ENCODE measurements at places on chromosomes 7 and 10.

- no peak for DNase-seq
These were observed 277.5 kb upstream of the MAGI2 start for GRCh38 chr7:79730971-79731370.

DNA sequence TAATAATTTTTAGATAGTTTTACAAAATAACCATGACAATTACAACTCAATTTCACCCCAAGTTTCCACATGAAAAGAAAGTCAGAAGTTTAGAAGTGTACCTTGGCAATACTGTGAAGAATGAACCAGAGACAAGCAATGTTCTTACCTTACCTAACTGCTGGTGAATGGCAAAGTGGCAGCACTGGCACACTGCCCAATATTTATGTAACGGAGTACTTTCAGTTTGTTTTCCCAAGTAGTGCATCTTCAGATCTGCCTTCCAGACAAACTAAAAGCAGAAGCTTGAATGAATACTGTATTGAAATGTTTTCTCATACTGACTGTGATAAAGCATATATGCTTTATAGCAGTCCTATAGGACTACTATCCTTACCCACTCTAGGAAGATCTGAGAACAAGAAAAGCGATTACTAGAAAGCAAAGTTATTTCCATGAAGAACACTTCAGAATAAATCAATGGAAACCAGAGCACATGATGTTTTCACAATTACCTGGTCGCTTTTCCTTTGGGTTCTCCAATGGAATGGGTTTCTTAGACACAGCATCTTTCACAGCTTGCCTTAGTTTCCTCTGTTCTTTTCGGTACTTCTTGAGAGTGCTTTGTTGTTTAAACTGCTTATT lies 1.5 kb downstream of the NOC3L start:
- DNase-seq: no peak

- DNase-seq: no peak
These were observed 32.8 kb downstream of the NOD1 start for GRCh38 chr7:30445770-30446169.

DNA sequence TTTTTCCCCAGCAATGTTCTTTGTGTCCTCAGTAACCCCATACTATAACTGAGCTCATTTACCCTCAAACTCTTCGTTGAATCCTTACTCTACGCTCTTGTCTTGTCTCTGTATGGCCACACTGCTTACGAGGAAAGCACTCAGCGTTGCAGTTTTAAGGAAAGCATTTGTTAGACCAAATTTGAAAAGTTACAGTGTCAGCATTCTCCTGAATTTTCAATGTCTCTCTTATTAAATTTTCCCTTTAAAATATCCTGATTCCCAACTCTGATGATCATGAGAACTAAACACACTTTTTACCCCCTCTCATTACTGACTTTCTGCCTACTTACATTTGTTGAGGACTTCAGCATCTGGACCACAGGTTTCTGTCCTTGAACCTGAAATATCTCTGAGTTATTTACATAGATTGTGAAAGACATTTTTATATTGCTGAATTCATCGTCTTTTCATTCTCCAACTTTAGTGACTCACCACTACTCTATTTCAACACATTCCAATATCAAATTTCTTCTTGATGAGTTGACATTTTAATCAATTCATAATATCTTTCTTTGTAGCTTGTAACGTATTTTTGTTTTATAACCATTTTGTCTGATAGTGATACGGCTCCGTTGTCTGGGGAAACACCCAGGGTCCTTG lies 19.8 kb upstream of the VWDE start:
- no peak for DNase-seq

DNA sequence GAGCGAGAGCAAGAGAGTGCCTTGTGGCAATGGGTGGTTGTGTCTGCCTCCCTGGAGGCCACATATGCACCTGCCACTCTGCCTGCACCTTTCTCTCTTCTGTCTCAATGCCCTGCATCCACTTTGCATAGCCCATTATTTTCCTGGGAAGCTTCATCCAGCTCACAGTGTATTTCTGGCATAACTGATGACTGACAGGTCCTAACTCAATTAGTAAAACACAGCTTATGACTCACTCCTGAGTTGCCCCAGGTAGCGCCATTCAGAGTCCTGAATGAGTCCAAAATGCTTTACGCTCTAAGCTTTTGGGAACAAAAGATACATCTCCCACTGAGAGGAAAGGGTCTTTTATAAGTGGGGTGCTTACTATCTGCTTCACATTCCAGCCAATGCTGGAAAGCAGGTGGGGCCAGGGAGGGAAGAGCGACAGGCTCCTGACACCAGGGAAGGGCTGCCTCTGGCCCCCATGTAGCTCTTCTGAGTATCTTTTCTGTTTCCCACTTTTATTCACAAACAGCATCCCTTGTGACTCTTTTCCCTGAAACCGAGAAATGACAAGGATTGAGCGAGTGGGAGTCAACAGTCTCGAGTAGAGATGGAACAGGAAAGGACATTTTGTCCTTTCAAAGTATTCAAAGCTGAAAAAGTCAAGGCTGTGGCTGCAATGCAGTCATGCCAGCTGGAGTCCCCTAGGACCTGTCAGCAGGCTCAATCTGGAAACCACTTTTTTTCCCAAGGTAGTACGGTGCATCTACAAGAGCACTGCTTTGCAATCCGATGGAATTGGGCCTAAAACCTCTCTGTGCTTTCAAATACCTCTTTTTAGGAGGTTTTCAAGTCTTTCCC lies 479.3 kb upstream of the PODXL start:
- DNase-seq: no peak

DNA sequence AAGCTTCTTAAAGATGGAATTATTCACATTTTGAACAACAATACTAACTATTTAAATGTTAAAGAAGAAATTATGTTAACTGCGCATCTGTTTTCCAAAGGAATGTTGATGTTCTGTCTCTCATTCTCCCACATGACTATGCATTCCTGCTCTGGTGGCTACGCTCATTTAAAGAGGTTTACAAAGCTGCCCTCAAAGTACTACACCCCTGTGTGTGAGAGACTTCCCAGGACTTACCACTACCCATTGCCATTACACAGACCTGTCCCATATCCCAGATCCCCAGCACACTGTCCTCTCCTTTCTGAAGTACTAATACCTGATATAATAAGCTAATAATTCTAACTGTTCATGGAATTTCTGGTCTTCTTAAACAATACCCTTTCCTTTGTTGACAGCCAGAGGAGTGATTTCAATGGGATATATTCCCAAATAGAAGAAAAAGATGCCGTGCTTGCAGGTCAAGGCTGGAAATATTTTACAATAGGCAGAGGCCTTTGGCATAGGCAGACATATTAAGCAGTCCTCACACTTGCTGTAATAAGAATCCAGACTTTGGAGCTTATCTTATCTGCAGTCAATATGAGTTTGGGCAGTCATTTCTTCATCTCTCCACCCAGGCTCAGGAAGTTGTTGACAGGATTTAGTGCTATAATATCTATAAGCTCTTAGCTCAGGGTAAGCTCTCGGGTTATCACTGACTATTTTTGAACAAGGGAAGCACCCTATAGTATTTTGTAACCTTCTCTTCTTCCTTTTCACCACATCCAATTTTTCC lies 12.2 kb downstream of the LIPF start:
- no peak for DNase-seq

- no peak for DNase-seq
These were observed 4.8 kb downstream of the NUB1 start for GRCh38 chr7:151346470-151346769.

DNA sequence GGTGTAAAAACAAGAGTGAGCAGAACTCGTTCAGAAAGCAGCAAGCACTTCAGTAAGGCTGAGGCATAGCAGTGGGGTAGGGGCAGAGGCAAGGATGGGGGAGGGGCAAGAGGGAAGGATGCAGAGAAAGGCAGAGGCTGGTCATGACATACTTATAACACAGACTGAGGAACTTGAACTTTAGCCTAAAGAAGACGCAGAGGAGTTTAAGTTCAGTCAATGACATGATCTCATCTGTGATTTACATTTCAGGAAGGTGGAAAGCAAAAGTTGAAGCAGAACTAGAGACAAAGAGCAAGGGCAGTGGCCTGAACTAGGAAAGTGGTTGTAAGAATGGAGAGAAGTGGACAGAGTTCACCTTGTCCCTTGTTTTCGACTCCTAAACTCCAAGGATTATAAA lies 15.8 kb downstream of the MACC1 start:
- no peak for DNase-seq

DNA sequence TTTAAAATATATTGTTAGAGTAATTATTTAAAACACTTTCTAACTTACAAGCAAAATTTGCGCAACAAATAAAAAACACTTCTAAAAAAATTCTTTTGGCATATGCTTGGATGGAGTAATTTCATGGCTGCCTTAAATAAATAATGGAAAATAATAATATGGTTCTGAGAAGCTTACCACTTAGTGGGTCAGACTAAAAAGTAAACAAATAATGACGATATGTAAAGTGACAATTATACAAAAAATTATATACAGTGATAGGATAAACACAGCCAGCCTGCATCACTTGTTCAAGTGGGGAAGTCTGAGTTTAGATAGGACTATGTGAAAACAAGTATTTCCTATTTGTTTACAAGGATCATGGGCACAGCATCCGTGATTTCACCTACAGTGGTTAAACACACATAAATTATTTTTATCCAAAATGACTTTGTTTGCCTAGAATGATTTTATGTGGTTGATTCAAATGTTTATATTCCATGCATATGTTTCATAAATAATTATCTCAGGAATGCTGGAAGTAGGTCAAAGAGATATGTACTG lies 141.7 kb upstream of the SEMA3D start:
- DNase-seq: no peak

DNA sequence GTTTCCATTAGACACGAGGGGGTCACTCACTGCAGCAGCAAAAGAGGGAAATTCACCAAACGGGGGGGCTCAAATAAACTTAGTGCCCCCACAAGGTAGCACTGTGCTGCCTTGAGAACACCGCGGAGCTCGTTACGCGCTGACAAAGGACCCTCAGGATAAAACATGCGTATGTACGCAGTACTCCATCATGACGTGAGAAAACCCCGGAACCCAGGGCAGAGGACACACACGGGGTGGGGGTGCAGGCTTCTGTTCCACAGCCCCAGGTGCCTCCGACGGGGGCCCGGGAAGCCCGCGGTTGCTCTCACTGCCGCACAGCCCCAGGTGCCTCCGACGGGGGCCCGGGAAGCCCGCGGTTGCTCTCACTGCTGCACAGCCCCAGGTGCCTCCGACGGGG lies 232.4 kb downstream of the ZMYND11 start:
- DNase-seq: no peak

GRCh38 chr7:43192806-43193460 lies 80.5 kb downstream of the HECW1 start:
- DNase-seq: no peak

GRCh38 chr7:6709808-6710207 lies 3.1 kb upstream of the ZNF12 start:
- no peak for DNase-seq

DNA sequence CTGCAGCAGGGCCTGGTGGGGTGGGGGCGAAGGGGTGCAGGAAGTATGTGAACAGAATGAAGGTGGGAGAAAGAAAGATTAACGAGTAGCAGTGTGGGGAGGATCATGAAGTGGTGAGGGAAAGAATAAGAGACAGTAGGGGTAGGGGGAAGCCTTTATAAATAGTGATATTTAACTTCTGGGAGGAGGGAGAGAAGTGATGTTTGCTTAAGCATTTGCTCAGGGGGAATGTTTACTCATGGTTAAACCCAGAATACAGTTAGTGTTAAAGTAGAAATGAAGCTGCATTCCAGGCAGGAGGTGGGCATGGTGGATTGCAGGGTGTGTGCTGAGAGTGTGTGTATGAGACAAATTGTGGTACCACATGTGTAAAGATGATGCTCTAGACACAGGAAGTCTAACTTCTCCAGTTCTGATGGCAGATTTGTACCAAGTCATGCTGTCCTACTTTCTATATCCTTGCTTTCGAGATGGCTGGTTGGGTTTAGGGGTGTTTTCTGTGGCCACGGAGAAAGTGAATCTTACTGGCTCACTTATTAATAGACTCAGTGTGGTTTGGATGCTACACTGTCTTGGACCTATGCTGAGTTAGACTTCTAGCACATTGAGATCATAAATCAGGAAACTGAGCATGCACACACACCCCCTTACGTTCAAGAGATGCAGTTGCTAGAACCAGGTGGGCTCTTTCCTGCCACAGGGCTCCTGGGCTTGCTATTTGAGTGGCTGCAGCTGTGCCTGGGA lies 10.6 kb upstream of the DNMBP start:
- no peak for DNase-seq

DNA sequence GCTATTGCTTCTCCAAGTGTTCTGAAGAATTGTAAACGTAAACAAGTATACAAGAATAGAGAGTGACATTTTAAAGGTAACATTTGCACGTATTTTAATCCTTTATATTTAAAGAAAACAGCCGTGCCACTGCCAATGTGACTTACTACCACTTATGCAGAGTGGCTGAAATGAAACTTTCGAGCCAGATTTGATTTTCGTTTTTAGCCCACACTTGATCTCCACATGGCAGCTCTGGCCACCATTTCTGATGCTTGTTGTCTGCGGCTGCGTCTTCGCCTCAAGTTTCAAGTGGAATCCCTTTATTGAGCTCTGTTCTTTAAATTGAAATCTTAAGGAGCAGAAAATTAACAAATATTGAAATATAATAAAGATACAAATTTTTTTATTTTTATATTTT lies 70.0 kb downstream of the ELAPOR2 start:
- DNase-seq: no peak

DNA sequence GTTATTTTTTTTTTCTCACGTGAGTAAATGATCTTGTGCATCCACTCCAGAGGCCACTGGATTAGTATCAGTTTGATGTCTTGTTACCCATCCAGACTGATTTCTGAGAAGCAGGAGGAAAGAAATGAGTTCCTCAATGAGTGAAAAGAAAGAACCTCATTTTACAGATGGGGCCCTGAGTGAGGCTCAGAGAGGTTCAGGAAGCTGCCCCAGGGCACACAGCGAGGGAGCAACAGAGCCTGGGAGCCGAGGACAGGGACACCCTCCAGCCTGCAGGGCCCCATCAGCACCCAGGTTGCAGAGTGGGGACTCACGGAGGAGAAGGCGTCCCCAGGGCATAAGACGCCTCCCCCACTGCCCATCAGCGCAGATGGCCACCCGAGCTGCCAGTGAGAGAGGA lies 30.9 kb upstream of the TNRC18 start:
- no peak for DNase-seq

- DNase-seq: no peak
These were observed 5.6 kb upstream of the CYP3A4 start for GRCh38 chr7:99789441-99790070.

GRCh38 chr10:127040756-127041155 lies 135.5 kb downstream of the DOCK1 start:
- no peak for DNase-seq

- DNase-seq: no peak
These were observed 105.7 kb downstream of the RAPGEF5 start for GRCh38 chr7:22251281-22251680.

GRCh38 chr10:14507176-14507575 lies 176.5 kb upstream of the FRMD4A start:
- DNase-seq: no peak

DNA sequence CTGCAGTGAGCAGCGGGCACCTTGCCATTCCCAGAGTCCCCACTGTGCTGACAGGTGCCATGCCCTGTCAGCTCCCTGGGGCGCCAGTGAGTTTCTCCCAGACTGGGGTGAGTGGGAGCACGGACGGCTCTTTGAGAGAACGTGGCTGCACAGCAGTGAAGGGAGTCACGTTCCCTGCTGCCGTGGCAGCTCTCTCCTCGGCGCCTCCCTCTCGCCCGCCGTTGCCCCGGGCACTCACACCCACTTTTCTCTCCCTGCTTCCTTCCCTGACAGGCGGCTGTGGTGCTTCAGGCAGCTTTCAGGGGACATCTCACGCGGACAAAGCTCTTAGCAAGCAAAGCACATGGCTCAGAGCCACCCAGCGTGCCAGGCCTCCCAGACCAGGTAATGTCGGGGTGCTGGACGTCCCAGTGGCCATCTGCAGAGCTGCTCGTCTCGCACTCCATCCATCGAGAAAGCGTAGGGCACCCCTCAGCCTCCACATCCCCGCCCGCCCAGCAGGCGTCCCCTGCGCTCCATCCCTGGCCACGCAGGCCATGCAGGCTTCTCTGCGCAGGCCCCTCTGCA lies 27.1 kb upstream of the TTYH3 start:
- DNase-seq: no peak

Data from hypothalamus (tissue), 51 donors.